Endodermal cell (in vitro differentiated cells): ENCODE measurements at places on chromosomes 16 and 17. TPM values are rescaled to one million over a fixed set of nuclear protein-coding genes. Genes with fewer than 3 reads are reported as not detected.

Gene TNFRSF17
- total RNA-seq: not detected in 2 replicates

Gene TBC1D3C
- 0.22 TPM in 1 of 2 replicates, not detected in the other for total RNA-seq

Gene SDK2
- total RNA-seq: 5.0 and 7.0 TPM in 2 replicates

Gene GINS2
- 16.8 to 42.3 TPM (median 39.5 TPM) in 3 replicates for total RNA-seq

Gene ZACN
- total RNA-seq: not detected in 3 replicates

Gene OR4D1
- 0.08 to 0.22 TPM (median 0.14 TPM) in 3 replicates for total RNA-seq

Gene CCL14
- total RNA-seq: not detected in 3 replicates

Gene SNX20
- not detected in 2 replicates for total RNA-seq

Gene LGALS9B
- not detected in 2 replicates for total RNA-seq

Gene OTOP3
- not detected in 3 replicates for total RNA-seq

Gene NKD1
- 3.2 to 8.8 TPM (median 7.0 TPM) in 3 replicates for total RNA-seq

DNA sequence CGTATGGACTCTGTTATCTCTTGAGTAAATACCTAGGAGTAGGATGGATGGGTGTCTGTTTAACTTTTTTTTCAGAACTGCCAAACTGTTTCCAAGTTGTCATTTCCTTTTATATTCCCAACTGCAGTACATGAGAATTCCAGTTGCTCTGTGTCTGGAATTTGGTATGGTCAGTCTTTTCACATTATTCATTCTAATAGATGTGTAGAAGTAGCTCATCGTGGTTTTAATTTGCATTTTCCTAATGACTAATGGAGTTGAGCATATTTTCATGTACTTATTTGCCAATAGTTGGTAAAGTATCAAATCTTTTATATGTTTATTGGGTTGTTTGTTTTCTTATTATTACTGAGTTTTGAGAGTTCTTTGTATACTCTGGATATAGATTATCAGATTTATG lies 27.0 kb downstream of the MRTFB start:
- no peak for DNase-seq

DNA sequence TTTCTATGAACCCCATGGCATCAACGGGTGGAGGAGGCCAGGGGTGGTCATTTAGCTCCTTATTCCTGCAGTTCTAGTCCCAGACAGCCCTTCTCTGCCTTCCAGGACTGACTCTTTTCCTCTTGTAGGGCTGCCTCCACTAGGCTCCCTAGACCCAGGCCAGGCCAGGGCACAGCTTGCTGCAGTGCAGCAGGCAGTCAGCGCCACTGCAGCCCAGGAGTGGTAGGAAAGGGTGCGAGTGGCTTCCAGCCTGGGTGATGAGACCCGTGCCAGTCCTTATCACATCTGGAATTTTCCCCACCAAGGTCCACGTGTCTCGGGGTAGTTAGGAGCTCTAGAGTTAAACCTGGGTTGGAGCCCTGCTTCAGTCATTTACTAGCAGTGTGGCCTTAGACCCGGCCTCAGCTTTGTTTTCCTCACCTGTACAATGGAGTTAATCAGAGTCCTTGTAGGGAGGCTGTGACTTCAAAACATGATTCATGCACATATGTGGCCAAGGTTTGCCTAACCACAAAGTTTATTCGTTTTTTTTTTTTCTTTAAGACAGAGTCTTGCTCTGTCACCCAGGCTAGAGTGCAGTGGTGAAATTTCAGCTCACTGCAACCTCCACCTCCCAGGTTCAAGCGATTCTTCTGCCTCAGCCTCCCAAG lies 4.7 kb downstream of the SLC5A11 start:
- no peak for DNase-seq

DNA sequence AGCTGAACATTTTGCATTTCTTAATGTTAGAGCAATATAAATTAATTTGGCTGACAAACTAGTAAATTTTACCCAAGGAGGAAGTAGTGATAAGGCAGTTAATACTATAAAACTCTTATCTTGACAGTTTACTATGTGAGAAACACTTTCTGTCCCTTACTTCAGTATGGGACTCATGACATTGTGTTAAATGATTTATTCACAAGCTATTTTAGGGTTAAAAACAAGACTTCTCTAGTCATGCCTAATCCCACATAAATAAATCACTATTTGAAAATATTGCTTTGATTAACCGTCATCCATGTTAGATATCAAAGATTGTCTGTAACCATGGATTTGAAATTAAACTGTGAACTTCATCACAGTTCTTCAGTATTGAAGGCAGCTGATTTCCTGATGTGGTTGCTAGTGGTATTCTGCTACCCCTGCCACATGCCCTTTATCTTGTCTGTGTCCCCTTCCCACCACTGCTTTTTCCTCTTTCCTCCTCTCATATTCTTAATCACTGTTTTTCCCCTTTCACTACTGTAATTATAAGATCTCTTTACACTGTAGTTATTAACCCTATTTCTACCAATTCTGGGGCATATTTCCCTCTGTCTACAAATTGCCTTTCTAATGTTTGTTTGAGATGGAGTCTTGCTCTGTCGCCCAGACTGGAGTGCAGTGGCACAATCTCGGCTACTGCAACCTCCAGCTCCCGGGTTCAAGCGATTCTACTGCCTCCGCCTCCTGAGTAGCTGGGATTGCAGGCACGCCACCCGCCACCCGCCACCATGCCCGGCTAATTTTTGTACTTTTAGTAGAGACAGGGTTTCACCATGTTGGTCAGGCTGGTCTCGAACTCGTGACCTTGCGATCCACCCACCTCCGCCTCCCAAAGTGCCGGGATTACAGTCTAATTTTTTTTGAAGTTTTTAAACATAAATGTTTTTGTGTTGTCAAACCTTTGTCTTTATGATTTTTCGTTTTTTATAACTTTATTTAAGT lies 95.6 kb downstream of the STXBP4 start:
- no peak for DNase-seq

DNA sequence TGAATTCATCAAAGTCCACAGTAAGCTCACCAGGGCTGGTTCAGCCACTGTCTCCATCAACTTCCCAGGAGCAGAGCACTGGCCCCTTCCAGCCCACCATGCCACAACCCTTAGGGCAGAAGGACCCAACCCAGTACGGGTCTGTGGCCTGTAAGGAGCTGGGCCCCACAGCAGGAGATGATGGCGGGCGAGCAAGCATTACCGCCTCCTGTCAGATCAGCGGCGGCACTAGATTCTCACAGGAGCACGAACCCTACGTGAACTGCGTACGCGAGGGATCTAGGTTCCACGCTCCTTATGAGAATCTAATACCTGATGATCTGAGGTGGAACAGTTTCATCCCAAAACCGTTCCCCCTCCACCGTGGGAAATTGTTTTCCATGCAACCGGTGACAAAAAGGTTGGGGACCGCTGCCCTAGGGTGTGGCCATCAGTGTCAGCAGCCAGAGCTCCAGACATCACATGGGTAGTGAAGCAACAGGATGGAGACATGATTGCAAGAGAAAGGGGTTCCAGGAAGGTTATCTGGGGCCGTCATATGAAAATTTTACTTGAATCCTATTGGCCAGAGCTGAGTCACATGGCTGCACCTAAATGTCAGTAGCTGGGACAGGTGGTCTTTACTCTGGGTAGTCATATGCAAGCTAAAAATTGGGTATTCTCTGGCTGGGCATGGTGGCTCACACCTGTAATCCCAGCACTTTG lies 12.4 kb upstream of the SLC25A19 start:
- no peak for DNase-seq

DNA sequence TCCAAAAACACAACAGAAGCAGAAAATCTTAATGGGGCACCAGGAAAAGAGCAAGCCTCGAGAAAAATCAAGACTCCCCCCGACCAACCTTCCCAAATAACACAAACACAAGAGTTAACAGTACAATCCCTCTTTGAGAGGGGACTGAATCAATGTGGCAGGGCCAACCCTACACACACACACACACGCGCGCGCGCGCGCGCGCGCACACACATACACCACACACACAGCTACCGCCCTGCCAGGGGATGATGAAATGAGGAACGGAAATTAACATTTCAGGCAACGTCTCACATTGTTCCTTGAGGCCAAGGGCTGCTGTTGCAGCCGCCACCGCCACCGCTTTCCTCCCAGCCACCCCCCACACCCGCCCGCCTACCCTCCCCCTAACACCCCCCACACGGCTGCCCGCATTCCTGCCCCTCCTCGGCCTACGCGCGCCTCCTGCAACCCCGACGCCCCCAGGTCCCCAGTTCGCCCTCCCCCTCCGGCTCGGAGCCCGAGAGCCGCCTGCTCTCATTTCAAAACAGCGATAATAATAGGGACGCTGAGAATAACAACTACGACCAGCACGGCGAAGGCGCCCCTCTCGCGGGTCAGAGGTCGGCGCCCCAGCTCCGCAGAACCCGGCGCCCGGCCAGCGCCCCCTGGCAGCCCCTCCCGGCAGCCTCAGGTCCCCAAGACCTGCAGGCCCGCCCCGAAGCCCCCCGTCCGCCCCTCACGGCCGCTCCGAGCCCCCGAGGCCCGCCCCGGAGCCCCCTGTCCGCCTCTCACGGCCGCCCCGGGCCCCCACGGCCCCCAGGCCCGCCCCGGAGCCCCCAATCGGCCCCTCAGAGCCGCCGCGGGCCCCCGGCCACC lies 1.1 kb downstream of the ANKRD11 start:
- peak; percentile 90 for DNase-seq

DNA sequence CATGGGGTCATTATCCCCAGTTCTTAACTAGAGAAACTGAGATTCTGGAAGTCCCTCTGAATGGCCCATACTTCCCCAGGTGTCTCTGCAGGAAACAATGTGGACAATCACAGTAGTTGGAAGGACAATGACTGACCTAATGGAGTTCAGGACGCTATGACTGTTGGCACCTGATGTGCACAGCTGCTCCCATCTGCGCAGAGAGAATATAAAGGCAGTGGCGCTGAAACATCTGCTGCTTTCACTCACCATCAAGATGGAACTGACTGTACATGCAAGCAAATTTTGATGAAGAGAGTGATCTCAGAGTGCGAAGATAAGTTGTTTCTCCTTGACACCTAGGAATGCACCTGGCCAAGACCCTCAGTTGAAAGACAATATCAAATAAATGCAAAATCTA lies 395.7 kb upstream of the ASIC2 start:
- DNase-seq: no peak

DNA sequence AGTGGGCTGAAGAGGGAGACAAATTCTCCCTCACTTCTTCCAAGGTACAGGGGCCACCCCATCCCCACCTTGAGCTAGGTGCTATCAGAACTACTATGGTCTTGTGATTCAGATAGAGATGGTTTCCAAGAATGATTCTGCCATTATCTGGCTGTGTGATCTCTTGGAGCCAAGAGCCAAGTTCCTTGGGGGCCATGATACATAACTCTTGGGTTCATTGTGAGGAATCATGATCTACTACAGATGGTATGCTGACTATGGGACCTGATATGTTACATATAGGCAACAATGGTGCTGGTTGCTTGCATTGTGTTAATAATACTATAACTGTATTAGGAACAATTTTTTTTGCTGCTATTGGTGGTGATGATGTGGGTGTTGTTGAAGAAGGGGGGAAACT lies 45.7 kb downstream of the DYNLRB2 start:
- DNase-seq: no peak

DNA sequence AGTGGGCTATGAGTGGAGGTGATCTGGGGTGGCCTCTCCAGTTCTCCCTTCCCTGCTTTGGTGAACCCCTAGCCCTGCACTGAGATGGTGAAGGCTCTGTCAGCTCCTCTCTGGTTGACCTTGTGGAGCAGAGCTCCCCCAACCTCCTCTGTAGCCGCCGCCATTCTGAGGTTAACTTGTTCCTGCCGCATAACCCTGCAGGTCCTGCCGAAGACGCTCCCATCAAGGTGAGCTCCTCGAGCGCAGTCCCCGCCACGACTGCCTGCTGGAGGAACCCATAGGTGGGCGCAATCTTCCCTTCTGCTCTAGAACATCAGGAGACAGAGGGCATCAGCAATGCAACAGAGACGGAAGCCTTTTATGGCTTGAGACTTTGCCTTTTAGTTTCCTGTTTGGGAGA lies 15.2 kb upstream of the SLC47A2 start:
- no peak for DNase-seq

GRCh38 chr16:78606545-78606944 lies 507.1 kb downstream of the WWOX start:
- no peak for DNase-seq

DNA sequence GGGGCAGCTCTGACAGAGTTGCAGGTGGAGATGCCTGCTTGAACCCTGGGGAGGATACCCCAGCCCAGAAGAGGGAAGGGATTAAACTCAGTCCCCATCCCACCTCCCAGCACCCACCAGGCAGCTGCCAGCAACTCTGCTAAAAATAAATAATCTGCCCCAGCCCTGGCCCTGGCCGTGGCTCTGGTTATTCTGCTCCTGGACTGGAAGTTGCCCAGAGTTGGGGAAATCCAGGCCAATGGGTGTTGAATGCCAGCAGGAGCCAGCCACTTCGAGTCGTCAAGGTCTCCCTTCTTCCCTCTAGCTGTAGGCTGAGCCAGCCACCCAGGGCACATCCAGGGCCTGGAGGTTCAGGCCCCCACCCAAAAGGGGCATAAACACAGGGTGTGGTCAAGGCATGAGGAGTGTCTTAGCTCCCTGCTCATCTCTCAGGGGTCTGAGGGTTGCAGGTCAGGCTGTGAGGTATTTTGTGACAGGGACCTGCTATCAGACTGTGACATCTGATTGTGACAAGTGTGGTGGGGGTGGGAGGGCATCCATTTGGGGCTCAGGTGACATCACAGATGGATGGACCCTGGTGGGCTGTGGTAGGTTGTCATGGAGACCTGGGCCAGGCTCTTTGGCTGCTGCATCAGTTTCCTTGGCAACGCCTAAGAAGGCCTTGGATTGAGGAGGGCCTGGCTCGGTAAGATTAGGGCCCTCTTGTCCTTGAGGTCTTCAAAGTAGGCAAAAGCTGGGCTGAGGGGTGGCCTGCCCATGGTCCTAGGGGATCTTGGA lies 1.0 kb upstream of the RRAD start:
- DNase-seq: no peak

GRCh38 chr16:23374721-23375510 lies 72.8 kb downstream of the SCNN1B start:
- DNase-seq: no peak

DNA sequence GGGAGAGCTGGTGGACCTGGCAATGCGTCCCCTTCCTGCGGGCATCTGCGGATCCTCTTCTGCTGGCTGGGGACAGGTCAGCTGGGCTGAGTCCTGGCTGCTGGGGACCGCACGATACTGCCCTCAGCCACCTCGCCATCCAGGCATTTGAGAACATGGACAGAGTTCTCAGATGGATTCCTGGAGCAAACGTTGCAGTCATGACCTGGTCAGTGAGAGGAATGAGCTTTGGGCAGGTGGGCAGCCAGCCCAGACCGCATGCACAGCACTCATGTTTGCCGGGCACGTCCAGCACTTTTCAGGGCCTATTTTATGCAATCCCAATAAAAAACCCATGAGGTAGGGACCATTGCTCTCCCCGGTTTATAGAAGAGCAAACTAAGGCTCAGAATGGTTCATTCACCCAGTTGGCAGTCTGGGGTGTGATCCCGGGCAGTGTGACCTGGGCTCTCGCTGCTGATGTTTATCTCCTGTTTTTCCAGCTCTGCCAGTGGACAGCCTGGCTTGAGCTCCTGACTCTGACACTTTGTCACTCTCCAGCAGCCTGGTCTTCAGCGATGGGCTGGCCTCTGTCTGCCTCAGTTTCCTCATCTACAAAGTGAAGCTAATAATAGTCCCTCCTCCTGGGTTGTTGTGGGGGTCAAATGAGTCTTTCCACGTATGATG lies 294.7 kb downstream of the IRF8 start:
- DNase-seq: no peak

DNA sequence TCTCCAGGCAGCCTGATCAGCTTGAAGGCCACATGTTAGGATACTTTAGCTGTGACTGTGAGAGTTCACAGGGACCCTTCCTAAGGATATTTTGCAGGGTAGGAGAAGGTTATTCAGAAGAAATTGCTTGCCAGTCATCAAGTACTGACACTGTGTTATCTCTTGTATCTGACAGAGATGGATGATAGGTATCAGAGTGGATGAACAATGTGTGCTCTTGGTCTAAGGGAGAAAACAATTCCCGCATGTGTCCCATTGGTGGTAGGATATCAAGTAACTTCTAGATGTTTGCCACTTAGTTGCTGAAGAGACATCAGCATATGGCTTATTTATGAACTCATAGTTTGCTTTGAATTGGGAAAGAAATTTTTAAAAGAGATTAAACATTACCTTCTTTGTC lies 219.3 kb downstream of the SPECC1 start:
- no peak for DNase-seq
